ENCODE measurements at places on chromosomes 5 and 9.

GRCh38 chr9:6006749-6007057 lies 8.7 kb downstream of the RANBP6 start:
- no peak for DNase-seq

DNA sequence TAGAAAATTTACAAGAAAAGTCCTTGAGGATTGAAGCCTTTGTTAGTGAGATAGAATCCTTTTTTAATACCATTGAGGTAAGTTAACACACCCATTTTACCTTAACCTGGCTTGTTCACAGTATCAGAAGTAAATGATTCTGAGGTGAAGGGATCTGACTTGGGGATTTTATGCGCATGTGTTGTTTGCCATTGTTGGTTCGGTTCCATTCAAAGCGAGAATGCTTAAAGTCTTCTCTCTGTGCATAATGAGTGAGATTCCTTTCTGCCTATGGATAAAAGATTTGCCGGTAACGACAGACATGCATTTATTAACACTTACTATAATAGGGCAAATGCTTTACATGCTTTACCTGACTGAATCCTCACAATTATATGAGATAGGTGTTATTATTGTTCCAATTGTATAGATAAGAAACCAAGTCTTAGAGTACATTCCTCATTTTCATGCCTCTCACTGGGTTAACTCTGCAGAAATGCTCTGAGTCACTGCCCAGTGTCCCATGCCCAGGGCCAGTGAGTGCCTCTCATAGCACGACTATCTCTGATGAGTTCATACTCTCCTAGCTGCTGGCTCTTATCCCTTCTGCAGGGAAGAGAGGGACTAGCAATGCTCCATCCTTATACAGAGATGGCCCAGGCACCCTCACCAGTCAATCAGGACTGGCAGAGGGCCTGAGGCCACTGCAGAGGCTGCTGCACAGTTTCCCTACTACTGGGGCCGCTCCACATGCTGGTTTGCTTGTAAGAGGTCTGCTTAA lies 54.4 kb downstream of the CMYA5 start:
- no peak for DNase-seq

GRCh38 chr9:98218562-98219363 lies 26.3 kb upstream of the CORO2A start:
- no peak for DNase-seq

DNA sequence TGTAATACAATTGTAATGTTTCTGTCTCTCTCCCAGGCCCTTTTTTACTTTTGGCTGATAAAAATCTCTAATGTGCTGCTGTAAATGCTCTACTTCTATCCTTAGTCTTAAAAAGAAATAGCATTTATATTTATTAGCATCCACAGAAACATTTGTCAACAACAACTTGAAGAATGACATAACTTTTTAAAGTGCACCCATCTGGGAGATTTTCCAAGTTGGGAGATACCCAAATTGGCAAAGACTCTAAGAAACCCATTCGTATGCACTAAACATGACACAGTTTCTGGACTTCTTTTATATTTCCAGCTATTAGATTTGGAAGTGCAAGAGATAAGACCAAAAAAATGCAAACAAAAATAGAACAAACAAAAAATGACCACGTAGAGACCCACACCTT lies 2287.4 kb upstream of the WWC1 start:
- DNase-seq = no peak

- DNase-seq = no peak
Measured at GRCh38 chr9:626596-626995, 214.9 kb upstream of the DMRT1 start.

GRCh38 chr5:15852217-15852616 lies 327.4 kb downstream of the MARCHF11 start:
- DNase-seq = no peak

DNA sequence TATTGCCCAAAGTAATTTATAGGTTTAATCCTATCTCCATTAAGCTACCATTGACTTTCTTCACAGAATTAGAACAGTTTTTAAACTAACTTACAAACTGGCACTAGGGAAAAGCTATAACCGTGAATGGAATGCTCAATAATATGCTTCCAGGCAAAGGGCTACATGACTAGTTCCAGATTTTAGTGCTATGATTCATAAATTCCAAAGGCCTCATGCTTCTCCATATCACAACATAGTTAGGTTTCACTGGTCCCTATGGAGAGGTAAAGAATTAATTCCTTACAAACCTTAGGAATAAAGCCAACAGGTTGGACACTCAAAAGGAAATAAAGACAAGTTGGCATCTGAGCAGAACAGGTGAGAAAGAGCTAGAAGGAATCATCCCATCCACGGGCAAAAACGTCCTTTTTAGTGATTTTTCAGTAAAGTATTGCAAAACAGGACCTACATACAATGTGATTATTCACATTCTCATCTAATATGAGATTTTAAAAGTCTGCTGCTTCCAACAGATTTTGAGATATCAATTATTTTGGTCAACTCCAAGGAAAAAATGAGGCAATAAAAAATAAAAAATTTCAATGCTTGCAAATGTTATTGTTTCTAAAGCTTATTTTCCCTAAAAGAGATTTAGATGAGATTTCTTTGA lies 97.0 kb upstream of the TARS1 start:
- DNase-seq = no peak

DNA sequence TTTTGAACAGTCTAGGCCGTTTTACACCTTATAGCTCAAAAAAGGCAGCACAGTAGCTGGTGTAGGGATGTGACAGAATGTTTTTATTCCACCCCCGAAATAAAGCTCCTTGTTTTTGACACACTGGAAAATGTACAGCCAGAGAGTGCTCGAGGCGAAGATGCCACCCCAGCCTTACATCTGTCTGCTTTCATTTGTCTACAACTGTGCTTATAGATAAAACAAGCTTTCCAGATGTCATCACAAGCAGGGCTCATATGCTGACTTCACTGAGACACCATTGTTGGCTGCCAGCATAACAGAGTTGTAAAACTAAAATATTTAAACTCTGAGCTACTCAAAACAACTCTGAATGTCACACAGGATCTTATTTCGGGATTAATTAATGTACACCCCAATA lies 386.3 kb downstream of the BNC2 start:
- DNase-seq = no peak

GRCh38 chr5:177984584-177985206 lies 11.3 kb downstream of the PROP1 start:
- DNase-seq = no peak

DNA sequence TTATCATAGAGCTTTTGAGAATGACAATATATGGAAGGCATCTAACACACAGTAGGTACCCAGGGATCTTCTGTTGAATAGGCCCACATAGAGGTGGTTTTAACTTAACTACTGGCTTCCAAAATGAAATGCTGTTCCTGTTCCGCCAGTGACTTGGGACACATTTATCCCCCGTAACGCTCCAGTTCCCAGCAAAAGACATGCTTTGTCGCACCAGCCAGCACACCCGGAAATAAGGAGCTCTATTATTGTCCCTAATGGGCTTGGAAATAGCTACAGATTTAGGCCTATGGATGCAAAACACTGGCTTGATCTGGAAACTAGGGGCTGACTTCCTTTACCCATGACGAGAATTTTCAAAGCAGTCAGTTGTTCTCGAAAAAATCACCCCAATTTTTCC lies 45.9 kb upstream of the C5orf58 start:
- DNase-seq = no peak

GRCh38 chr9:130284690-130285089 lies 19.1 kb downstream of the HMCN2 start:
- DNase-seq = no peak

DNA sequence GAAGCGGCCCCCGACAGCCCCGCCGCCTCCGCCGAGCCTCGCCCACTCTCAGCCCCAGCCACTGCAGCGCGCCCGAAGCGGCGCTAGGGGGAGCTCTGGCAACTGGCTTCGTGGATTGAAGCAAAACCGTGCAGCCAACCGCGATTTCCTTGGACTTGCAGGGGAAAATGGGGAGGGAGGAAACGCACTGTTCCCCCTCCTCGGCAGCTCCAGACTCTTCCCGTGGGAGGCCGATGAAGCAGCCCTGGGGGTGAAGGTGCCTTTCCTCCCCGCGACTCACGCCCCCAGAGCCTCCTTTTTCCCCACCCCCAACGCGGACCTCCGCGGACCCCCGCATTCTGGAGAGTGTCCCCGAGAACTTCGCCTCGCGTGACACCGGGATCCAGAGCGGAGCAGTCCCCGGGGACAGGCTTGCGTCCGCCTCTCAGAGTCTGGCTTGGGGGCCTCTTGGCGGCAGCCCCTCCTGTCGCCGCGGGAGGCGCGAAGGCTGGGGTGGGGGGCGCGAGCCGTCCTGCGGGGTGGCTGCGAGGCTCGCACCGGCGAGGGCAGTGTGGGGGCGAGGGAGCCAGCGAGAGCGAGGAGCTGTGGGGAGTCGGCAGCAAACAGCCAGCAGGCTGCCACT lies 3.8 kb downstream of the IER5L start:
- peak; percentile 62 for DNase-seq

DNA sequence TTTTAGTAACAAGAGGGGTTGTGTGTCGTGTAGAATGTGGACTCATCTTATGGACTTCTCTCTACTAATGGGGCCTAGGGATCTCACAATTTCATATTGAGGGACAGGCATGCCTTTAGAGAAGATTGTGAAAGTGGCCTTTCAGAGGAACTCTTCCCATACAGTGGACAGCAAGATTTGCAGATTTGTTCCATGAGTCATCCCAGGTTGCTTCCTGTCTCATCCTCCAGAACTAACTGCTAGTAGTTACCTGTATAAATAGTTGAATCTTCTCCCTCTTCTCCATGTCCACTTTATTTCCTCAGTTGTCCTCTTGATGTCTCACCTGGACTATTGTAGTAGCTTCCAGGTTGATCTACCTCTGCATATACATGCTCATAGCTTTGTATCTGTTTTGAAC lies 997.5 kb upstream of the CTNND2 start:
- no peak for DNase-seq

DNA sequence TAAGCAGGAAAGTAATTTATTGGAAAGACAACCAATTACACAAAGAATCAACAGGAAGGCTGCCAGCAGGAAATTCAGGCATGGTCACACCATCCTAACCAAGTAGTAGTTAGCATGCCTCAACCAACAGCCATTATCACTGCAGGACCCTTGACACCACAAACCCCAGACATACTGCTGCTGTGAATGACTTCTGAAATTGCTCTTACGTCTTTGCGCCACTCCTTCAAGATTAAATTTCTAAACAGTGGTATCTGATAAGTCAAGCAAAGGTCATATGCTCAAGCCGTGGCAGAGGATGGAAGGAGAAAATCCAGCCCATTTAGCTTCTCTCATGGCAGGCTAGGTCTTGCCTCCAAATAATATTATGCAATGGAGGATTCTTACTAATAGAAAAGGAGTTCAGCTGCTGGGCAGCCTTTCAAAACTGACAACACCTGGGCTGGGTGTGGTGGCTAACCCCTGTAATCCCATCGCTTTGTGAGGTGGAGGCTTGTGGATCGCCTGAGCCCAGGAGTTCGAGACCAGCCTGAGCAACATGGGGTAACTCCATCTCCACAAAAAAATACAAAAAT lies 5.0 kb upstream of the PTGER4 start:
- DNase-seq = no peak

Data from stimulated activated CD8-positive, alpha-beta memory T cell treated with anti-CD3 and anti-CD28 coated beads, Interleukin-4, amount 100 ng/mL, for 1 hour (primary cell).